ENCODE measurements at places on chromosomes 2 and 18. TPM values are rescaled to one million over a fixed set of nuclear protein-coding genes. Genes with fewer than 3 reads are reported as not detected.

Gene KCNG2
- polyA plus RNA-seq, result 0.14 TPM

Gene ARL5A
- 46.5 TPM for polyA plus RNA-seq

Gene C2orf78
- polyA plus RNA-seq, result not detected

Gene TMEFF2
- polyA plus RNA-seq, result 20.9 TPM

Gene FSIP2
- 4.9 TPM for polyA plus RNA-seq

Gene TYMS
- 121 TPM for polyA plus RNA-seq
